ENCODE measurements at places on chromosomes 6 and 20. TPM values are rescaled to one million over a fixed set of nuclear protein-coding genes. Genes with fewer than 3 reads are reported as not detected.

GRCh38 chr6:139981768-139982181 is 607.3 kb upstream of the CITED2 start:
- H3K36me3 ChIP-seq, result no peaks in the 10 kb centered on the region
- H3K4me1 ChIP-seq, result no peaks in the 10 kb centered on the region
- H3K27me3 ChIP-seq, result peaks cover 5% of the 10 kb centered on the region
- no peak overlapping the region for H3K27ac ChIP-seq
- no peak overlapping the region for H3K4me3 ChIP-seq
- no peak for DNase-seq

GRCh38 chr6:81854474-81854873 is 102.0 kb upstream of the TENT5A start:
- H3K36me3 ChIP-seq, result no peaks in the 10 kb centered on the region
- H3K4me3 ChIP-seq, result no peak overlapping the region
- no peaks in the 10 kb centered on the region for H3K27me3 ChIP-seq
- H3K4me1 ChIP-seq, result no peaks in the 10 kb centered on the region

GRCh38 chr20:3648951-3649350 is 14.2 kb downstream of the GFRA4 start:
- no peaks in the 10 kb centered on the region for H3K27me3 ChIP-seq
- H3K27ac ChIP-seq, result no peak overlapping the region
- H3K4me1 ChIP-seq, result peaks cover 11% of the 10 kb centered on the region
- no peak for DNase-seq
- peaks cover 3% of the 10 kb centered on the region for H3K36me3 ChIP-seq

DNA sequence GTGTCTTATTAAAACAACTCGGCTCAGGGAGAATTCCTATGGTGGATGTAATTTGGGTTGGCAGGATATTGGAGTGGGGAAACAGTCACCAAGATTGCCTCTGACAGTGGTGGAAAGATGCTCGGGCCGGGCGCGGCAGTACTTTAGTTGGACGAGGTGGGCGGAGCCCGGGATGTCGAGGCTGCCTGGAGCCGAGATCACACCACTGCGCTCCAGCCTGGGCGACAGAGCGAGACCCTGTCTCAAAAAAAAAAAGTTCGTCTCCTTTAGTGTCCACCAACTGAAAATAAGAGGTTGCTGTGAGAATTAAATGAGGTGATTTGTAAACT is 621 bp downstream of the NOL7 start:
- H3K36me3 ChIP-seq, result peaks cover 10% of the 10 kb centered on the region
- peak overlapping the region; percentile 96 for H3K27ac ChIP-seq
- no peaks in the 10 kb centered on the region for H3K27me3 ChIP-seq

The HEY2 gene
- total RNA-seq, result 0.22 TPM

The GPR6 gene
- total RNA-seq, result not detected

DNA sequence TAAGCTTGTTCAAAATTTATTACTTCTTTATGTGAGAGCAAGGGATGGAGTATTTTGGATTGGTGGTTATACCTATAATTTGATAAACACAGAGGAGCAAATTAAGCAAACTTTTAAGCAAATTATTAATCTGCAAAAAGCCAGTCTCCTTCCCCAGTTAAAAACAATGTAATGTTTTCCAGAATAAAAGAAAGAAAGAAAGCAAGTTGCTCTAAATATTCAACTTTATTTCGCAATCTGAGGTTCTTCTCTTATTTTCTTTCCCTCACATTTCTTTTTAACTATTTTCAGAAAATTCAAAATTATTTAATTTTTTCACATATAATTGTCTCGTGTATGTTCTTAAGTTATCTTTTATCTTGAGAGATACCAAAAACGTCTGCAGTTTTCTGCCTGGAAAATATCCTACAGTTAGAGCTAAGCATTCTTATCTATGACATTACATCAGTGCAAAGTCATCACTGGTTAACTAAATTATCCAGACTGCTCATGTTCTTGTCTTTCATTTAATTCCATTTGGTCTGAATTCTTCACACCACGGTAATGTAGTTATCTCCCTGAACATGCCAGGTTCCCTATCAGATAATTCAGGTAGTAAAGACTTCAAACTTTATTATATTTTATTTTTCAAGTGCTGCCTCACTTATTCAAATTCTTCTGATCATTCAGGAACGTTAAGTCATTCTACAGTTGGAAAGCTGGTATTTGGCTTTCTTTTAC is 3.3 kb upstream of the CNKSR3 start:
- H3K4me1 ChIP-seq, result peaks cover 11% of the 10 kb centered on the region
- no peak overlapping the region for H3K4me3 ChIP-seq
- no peaks in the 10 kb centered on the region for H3K36me3 ChIP-seq
- H3K27ac ChIP-seq, result no peak overlapping the region

GRCh38 chr20:568673-569415 is 25.3 kb upstream of the CSNK2A1 start:
- DNase-seq, result no peak
- peaks cover 4% of the 10 kb centered on the region for H3K4me1 ChIP-seq
- peaks cover 23% of the 10 kb centered on the region for H3K27me3 ChIP-seq

The EPB41L1 gene
- total RNA-seq, result 0.62 TPM

The CLPSL2 gene
- not detected for total RNA-seq

The EDN3 gene
- 0.39 TPM for total RNA-seq

- no peak for DNase-seq
- no peaks in the 10 kb centered on the region for H3K4me1 ChIP-seq
- no peaks in the 10 kb centered on the region for H3K27me3 ChIP-seq
- H3K36me3 ChIP-seq, result no peaks in the 10 kb centered on the region
- no peak overlapping the region for H3K4me3 ChIP-seq
- H3K27ac ChIP-seq, result no peak overlapping the region
Observed at GRCh38 chr6:62570372-62570771, 284.3 kb upstream of the KHDRBS2 start.

The GNMT gene
- total RNA-seq, result 1.2 TPM

The PAX1 gene
- not detected for total RNA-seq

DNA sequence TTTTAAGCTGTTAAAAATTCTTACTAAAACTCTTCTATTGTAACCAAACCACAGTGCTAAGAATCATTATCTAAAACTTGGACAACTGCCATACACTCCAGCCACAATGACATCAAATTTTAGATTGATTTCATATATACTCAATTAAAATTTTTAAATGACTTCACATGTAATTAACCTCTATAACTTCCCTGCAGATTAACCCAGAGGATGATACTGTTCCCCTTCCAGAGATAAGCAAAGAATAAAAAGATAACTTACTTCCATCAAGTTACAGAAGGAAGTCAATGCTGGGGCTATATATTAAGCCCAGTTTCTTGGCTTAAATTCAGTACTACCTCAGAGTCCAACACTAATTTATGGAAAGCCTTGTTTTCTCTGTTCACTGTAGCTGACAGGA is 71.3 kb downstream of the ARHGAP18 start:
- no peak overlapping the region for H3K27ac ChIP-seq
- H3K36me3 ChIP-seq, result peaks cover 27% of the 10 kb centered on the region
- DNase-seq, result no peak
- H3K4me1 ChIP-seq, result no peaks in the 10 kb centered on the region

DNA sequence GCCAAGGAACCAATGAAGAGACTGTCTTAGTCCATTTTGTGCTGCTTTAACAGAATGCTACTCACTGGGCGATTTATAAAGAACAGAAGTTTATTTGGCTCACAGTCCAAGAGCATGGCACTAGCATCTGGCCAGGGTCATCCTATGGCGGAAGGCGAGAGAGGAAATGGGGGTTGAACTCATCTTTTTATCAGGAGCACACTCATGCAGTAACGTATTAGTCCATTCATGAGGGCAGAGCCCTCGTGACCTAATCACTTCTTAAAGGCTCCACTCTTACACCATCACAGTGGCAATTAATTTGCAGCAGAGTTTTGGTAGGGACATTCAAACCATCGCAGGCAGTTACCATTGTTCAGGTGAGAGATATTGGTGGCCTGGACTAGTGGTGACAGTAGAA is 8.5 kb downstream of the ARFGEF2 start:
- peaks cover 13% of the 10 kb centered on the region for H3K4me1 ChIP-seq
- DNase-seq, result no peak
- H3K36me3 ChIP-seq, result peaks cover 10% of the 10 kb centered on the region
- no peak overlapping the region for H3K27ac ChIP-seq
- H3K27me3 ChIP-seq, result no peaks in the 10 kb centered on the region

DNA sequence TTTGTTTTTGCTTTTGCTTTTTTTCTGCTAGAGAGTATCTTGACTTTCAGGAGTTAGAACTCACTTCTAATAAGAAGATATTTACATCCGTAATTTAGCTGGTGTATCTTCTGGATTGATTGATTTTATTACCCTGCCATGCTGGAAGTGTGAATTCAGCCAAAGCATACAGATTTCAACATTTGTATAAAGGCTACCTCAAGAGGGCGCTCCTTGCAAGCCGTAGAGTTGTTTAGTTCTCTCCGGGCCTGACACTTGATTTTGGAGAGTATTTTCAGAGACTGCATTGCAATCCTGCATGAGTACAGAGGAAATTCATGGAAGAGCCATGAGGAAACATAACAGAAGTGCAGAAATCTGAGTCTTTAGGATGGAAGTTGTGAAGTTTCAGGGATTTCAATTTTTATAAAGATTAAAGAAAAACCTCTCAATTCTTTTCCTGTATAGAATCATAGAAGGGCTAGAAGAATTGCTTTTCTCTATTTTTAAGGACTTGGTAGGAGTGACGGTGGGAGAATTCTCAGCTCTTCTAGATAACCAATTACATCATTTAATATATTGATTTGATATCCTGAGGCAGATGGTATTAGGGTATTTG is 66.7 kb upstream of the TIAM2 start:
- H3K27me3 ChIP-seq, result no peaks in the 10 kb centered on the region
- no peak overlapping the region for H3K27ac ChIP-seq
- H3K4me3 ChIP-seq, result no peak overlapping the region
- H3K4me1 ChIP-seq, result peaks cover 7% of the 10 kb centered on the region

- H3K4me3 ChIP-seq, result no peak overlapping the region
- no peaks in the 10 kb centered on the region for H3K36me3 ChIP-seq
- H3K4me1 ChIP-seq, result no peaks in the 10 kb centered on the region
- DNase-seq, result no peak
Observed at GRCh38 chr20:59845472-59845871, 88.0 kb downstream of the SYCP2 start.

GRCh38 chr6:13454286-13455221 is 32.8 kb downstream of the GFOD1 start:
- H3K4me1 ChIP-seq, result peaks cover 34% of the 10 kb centered on the region
- peak; percentile 60 for DNase-seq
- H3K36me3 ChIP-seq, result peaks cover 15% of the 10 kb centered on the region
- peak overlapping the region; percentile 76 for H3K4me3 ChIP-seq
- H3K27ac ChIP-seq, result peak overlapping the region; percentile 94

The MLN gene
- not detected for total RNA-seq

GRCh38 chr20:63950701-63951397 is 5.4 kb downstream of the UCKL1 start:
- H3K4me3 ChIP-seq, result no peak overlapping the region
- no peaks in the 10 kb centered on the region for H3K27me3 ChIP-seq
- no peak for DNase-seq
- no peak overlapping the region for H3K27ac ChIP-seq
- peaks cover 6% of the 10 kb centered on the region for H3K36me3 ChIP-seq

GRCh38 chr6:88114838-88115237 is 51.3 kb downstream of the CNR1 start:
- H3K36me3 ChIP-seq, result no peaks in the 10 kb centered on the region
- no peak for DNase-seq
- H3K27ac ChIP-seq, result no peak overlapping the region

All from activated naive CD8-positive, alpha-beta T cell treated with anti-CD3 and anti-CD28 coated beads, Interleukin-2, amount 10 ng/mL, durations not matched to agents 7 days and 5 days (primary cell).